ENCODE measurements at places on chromosomes 6 and 20. TPM values are rescaled to one million over a fixed set of nuclear protein-coding genes. Genes with fewer than 3 reads are reported as not detected.

The AGPAT1 gene
- total RNA-seq: 61.7 TPM

The FAM184A gene
- 0.85 TPM for total RNA-seq

The CCM2L gene
- total RNA-seq: 0.35 TPM

The SUMO4 gene
- 1.8 TPM for total RNA-seq

The MICA gene
- total RNA-seq: 11.8 TPM

The DEFB128 gene
- total RNA-seq: not detected

The XKR7 gene
- not detected for total RNA-seq

The GABRR2 gene
- not detected for total RNA-seq

The TUBB2B gene
- 2.5 TPM for total RNA-seq

The CHMP4B gene
- 180 TPM for total RNA-seq

The UNC5CL gene
- total RNA-seq: 1.7 TPM

The LY86 gene
- total RNA-seq: not detected

The LRRC73 gene
- 0.55 TPM for total RNA-seq

The TMEM74B gene
- 0.44 TPM for total RNA-seq

The FHL5 gene
- not detected for total RNA-seq

The BCAS1 gene
- 4.0 TPM for total RNA-seq

The NELFCD gene
- 122 TPM for total RNA-seq

The OOEP gene
- 12.2 TPM for total RNA-seq

The RALY gene
- total RNA-seq: 214 TPM

The BPIFA1 gene
- total RNA-seq: not detected

The MMS22L gene
- 31.5 TPM for total RNA-seq

The ASIP gene
- total RNA-seq: not detected

The SLC22A7 gene
- total RNA-seq: not detected

The CRISP1 gene
- total RNA-seq: not detected

The GNRH2 gene
- total RNA-seq: 0.65 TPM

The SPDEF gene
- 1.4 TPM for total RNA-seq

The CFAP206 gene
- 2.9 TPM for total RNA-seq

The NNAT gene
- total RNA-seq: not detected

The SRSF6 gene
- 100 TPM for total RNA-seq

The ARMH2 gene
- total RNA-seq: not detected

The SLC12A5 gene
- 8.7 TPM for total RNA-seq

The MCHR2 gene
- total RNA-seq: not detected

The TPX2 gene
- 164 TPM for total RNA-seq

The LTB gene
- 0.63 TPM for total RNA-seq

The QRSL1 gene
- 11.7 TPM for total RNA-seq

The TUBB1 gene
- total RNA-seq: 0.18 TPM

The DYNLT2 gene
- 1.4 TPM for total RNA-seq

The FLOT1 gene
- total RNA-seq: 234 TPM

The SLPI gene
- 55.1 TPM for total RNA-seq

The MICB gene
- total RNA-seq: 37.8 TPM

The FRK gene
- total RNA-seq: 14.4 TPM

The BPIFB1 gene
- not detected for total RNA-seq

The CRYBG1 gene
- total RNA-seq: 49.3 TPM

The ZNF133 gene
- total RNA-seq: 22.8 TPM

The MAP7 gene
- total RNA-seq: 27.5 TPM

The CMTR1 gene
- total RNA-seq: 37.0 TPM

The TXLNB gene
- total RNA-seq: not detected

The APOBEC2 gene
- not detected for total RNA-seq

The COL9A1 gene
- total RNA-seq: not detected

The KCNK5 gene
- 14.3 TPM for total RNA-seq

The HLA-DQA2 gene
- total RNA-seq: not detected

The SPINT4 gene
- not detected for total RNA-seq

Data from PC-9 (cell line).